Cerebellar nuclear complex (tissue), 1 donor: ENCODE measurements at places on chromosomes 12 and 14.

DNA sequence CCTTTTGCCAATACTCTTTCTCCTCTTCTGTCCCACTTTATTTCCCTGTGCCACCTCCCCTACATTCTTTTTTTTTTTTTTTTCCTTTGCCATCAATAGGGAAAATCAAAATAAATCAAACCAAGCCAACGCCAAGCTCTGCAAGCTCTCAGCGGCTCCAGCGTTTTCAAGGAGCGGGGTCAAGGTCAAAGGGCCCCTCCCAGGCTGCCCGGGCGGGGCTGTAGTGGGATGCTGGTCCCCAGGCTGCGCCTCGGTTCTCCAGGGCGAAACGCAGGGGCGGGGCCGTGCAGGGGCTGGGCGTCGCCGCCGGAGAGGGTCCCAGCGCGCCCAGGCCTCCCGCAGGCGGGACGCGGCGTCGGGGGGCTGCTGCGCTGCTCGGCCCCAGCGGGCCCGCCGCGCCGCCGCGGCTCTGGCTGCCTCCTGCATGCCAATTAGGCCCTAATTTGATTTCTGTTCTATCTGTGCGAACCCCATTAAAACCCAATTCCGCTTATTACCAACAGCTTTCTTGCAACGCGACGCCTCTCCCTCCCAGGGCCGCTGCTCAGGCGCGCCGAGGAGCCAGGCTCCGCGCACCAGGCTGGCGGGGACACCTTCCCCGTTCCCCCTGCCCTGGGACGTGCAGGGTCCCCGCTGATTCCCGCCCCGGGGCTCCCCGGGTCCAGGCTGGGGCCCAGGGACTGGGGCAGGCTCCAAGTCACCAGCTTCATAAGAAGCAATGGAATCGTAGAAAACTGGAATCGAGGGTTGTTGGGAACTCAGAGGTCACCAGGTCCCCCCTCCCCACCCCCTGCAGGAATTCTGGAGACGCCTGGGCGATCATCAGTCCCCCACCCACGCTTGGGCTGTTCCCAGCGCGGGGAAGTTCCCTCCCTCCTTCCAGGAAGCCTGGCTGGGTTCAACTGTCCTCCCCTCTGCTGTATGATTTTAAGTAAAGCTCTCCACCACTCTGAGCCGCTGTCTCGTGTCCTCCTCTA is 50.7 kb upstream of the MAP1LC3B2 start:
- DNase-seq = no peak

- DNase-seq = no peak
These were observed 57.0 kb upstream of the NPFF start for GRCh38 chr12:53564278-53564677.

GRCh38 chr14:102205560-102205959 is 65.9 kb downstream of the WDR20 start:
- DNase-seq = no peak

DNA sequence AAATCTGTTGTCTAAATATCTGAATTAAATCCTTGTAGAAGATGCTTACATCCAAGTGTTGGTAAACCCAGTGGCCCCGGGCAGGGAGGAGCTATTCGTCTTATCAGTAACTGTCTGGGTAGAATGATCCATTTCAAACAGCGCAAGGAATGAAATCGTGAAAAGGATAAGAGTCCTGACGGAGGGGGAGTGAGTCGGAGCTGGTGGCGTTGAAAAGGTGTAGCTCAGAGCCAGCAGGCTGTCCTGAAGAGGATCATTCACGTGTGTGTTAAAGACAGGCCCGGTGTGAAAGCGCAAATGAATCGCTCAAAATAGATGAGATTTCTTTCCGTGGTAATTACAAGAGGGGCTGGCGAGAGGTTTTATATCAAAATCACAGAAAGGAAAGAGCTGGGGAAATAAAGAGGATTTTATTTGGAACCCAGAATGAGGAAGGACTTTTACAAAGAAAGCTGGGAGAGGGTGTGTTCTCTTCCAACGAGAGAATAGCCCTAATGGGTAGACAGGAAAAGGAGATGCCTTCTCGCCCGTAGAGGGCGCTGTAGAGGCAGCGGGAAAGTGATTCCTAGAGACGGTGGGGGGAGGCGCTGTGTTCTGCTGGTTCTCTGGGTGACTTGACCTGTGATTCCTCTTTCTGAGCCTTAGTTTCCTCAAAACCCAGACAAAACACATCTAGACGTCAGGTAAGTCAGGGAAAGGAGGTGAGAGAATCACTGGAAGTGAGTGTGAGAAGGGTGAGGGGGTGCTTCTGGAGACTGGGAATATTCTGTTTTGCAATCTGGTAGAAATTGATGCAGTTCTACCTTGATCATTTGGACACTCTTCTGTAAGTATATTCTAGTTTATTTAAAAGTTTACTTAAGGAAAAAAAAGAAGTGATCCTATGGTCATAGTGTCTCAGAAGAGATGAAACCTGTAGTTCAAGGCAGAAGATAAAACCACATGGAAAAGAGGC is 39.3 kb downstream of the SRRM4 start:
- DNase-seq = peak; percentile 18

- DNase-seq = no peak
These were observed 34.5 kb downstream of the VDR start for GRCh38 chr12:47870175-47870781.

- DNase-seq = no peak
These were observed 369.3 kb upstream of the DCN start for GRCh38 chr12:91551927-91552326.

- no peak for DNase-seq
These were observed 57.9 kb downstream of the KDM2B start for GRCh38 chr12:121522971-121523370.

DNA sequence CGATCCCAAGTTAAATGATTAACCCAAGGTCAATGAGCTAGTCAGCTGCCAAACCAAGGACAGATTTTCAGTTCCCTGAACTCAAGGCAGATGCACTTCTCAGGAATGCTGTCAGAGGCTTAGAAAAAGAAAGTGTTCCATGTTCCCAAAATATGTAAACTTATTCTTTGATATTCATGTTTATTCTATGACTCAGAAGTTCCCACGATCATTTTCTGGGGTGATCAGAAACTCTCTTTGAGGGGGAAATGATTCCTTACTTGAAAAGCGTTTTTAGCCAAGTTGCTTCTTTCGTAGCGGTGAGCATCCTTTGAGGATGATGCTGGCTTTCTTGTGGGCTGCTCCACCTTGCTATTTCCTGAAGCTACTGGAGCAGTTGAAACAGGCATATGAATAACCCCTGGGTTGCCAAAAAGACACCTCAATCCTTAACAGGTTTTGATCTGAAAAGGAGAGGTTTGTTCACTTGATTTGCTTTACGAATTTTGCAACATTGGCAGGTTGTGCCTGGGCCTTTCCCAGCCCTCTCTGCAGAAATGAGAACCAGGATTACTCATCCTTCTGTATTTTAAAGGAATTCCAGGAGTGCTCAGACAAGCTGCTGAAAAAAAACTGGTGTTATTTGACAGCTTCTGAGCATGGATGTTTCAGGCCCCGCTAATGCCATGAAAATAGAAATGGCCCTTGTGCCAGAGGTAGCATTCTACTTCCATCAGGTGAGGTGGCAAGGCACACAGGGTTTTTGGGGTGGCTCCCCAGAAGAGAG is 121.4 kb upstream of the HIF1A start:
- no peak for DNase-seq

GRCh38 chr12:88188180-88188579 is 46.1 kb downstream of the TMTC3 start:
- DNase-seq = no peak

DNA sequence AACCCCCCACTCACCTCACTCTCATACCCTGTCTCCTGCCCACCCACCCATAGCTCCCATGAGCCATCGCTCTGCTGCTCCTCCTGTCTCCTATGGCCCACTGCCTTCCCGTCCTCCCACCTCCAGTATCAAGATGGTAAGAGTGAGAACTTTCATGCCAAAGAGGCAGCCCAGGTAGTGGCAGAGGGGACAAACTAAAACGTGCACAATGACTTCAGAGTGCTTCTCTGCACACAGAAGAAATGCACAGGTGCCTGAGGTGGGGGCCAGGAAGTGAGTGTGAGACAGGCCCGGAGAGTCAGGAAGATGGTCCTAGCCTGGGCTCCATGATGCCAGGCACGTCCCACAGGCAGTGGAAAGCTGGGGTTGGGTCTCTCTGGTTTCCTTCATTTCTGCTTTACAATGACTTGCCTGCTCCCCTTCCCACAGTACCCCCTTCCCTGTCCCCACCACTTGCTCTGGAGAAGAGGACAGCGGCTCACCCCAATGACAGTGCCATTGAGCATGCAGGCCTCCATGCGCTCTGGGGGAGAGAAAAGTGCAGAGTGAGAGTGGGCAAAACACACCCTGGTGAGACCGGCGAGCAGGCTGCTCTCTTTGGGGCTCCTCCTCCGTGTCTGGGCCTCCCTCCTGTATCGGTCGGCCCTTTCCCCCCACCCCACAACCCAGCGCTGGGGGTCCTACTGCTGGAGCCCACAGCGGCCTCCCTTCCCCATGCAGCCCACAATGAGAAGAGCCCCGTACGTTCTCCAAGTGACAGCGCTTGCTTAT is 22.8 kb upstream of the ANO2 start:
- DNase-seq = no peak
